ENCODE measurements at places on chromosomes 6 and 20.

DNA sequence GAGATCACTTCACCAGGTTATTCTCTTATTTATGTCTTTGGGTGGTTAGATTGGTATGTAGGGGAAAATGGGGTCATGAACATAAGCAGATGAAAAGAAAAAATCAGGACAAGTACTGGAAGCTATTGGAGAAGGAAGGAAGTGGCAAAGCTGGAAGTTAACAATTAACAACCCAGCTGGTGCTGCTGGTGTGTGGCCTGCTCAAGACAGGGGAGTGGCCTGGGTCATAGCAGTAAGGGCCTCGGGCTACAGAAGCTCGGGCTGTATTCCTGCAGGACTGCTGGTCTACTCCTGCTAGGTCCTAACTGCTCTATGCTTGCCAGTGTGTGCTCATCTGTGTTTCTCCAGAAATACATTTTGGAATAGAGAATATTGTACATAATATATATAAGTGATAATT is 19.6 kb downstream of the MYLIP start:
- no peak for DNase-seq

DNA sequence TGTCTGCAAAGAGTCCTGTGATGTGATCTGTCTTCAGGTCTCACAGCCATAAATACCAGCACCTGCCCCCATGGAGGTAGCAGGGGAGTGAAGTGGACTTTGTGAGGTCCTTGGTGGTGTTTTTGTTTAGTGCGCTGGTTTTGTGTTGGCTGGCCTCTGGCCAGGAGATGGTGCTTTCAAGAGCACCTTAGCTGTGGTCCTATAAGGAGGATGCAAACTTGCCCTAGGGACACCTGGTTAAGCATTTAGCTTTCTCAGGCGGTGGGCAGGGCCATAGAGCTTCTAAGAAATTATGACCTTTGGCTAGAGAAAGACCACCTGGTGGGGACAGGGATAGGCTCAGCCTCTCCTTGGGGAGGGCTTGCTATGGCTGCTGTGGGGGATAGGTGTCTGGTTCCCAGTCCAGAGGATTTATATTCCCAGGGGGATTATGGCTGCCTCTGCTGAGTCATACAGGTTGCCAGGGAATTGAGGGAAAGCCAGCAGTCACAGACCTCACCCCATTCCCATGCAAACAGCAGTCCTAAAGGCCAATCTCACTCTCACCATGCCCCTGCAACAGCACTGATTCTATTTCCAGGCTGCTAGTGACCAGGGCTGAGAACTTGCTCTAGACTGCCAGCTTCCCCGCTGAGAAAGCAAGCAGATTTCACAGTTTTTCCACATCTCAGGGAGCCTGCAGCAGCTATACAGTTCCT is 259.3 kb downstream of the TFAP2B start:
- DNase-seq: peak; percentile 54

DNA sequence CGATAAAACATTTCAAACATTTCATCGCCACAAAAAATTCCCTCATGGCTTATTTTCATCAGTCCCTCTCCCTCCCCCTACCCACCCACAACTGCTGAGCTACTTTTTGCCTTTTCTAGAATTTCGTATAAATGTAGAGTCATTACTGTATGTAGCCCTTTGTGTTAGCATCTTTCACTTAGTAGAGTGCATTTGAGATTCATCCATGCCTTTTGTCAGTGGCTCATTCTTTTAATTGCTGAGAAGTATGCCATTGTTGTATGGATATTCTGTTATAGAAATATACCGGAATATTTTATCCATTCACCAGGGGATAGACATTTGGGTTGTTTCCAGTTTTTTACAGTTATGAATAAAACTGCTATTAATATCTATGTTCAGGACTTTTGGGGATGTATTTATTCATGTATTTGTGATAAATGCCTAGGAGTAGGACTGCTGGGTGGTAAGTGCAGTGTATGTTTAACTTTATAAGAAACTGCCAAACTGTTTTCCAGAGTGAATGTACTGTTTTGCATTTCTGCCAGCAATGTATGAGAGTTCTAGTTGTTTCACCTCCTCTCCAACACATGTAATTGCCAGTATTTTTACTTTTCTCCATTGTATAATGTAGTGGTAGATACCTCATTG is 50.4 kb downstream of the FOXO3 start:
- no peak for DNase-seq

DNA sequence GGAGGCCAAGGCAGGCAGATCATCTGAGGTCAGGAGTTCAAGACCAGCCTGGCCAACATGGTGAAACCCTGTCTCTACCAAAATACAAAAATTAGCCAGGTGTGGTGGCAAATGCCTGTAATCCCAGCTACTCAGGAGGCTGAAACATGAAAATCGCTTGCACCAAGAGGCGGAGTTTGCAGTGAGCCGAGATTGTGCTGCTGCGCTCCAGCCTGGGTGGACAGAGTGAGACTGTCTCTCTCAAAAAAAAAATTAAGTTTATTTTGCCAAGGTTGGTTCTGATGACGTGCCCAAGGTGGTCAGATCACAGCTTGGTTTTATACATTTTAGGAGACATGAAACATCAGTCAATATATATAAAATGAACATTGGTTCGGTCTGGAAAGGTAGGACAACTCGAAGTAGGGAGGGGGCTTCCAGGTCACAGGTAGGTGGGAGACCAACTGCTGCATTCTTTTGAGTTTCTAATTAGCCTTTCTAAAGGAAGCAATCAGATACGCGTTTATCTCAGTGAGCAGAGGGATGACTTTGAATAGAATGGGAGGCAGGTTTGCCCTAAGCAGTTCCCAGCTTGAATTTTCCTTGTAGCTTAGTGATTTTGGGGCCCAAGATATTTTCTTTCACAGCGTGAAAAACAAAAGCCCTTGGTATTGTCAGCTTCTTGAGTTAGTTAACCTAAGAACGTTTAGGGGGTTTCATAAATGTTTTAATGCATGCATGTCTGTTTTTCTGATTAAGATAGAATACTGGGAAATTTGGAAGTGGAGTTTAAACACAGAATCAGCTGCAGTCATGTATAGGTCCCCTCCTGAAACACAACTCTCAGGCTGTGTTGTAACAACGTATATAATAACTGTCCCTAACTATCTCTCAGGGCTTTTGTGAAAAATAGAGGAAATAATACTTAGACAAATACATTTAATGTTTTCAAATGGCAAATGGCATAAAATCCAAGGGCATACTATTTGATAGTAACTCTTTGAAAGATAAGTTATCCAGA is 16.7 kb downstream of the ACOT13 start:
- DNase-seq: no peak

GRCh38 chr6:33081098-33081824 is 5.5 kb downstream of the HLA-DPB1 start:
- DNase-seq: no peak

- no peak for DNase-seq
These were observed 263.0 kb upstream of the JAG1 start for GRCh38 chr20:10936786-10937185.

- DNase-seq: no peak
These were observed 10.6 kb upstream of the PLCG1 start for GRCh38 chr20:41126719-41127118.

DNA sequence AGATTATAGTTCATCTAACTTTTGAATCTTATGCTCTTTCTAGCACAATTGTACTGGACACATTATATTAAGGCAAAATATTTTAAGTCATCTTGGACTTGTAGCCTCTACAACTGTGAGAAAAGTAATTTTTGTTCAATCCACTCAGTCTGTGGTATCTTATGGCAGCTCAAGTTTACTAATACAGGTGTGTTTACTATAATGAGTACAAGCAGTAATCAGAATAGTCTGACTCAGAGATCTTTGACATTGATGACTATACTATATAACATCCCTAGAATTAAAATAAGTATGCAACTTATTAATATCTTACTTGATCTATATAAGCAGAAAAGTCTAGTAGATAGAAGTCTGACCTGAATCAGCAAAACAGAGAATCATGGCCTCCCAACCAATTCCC is 40.7 kb upstream of the PRSS16 start:
- no peak for DNase-seq

DNA sequence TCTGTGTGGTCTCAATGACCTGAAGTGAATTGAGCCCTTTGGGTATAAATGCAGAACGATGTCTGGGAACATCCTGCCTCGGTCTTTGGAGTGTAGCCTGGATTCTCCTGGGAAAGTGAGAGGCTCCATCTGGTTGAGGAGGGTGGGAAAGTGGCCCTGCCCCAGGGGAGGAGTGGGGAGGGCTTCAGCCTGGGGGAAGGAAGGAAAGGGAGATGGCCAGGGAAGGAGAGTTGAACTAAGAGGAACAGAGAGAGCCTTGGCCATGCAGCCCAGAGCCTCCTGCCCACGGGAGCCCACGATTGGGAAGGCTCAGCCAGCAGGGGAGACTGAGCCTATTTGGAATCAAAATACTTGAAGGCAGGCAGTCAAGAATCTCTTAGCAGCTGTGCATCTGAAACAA is 2.3 kb upstream of the EPB41L1 start:
- DNase-seq: no peak

- no peak for DNase-seq
These were observed 161.0 kb downstream of the RALGAPA2 start for GRCh38 chr20:20551409-20551808.

DNA sequence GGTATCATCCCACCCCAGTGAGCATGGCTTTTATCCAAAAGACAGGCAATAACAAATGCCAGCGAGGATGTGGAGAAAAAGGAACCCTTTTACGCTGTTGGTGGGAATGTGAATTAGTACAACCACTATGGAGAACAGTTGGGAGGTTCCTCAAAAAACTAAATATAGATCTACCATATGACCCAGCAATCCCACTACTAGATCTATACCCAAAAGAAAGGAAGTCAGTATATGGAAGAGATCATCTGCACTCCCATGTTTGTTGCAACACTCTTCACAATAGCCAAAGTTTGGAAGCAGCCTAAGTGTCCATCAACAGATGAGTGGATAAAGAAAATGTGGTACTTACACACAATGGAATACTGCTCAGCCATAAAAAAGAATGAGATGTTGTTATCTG is 5.9 kb upstream of the KIAA1755 start:
- no peak for DNase-seq

GRCh38 chr6:6131492-6132109 is 124.9 kb upstream of the NRN1 start:
- DNase-seq: no peak

GRCh38 chr6:25949695-25950094 is 12.9 kb upstream of the TRIM38 start:
- DNase-seq: no peak

- DNase-seq: no peak
These were observed 31.4 kb downstream of the ACSS2 start for GRCh38 chr20:34907616-34908469.

- no peak for DNase-seq
These were observed 151.8 kb downstream of the FOXC1 start for GRCh38 chr6:1761477-1761877.

GRCh38 chr6:45518013-45518720 is 140.4 kb upstream of the SUPT3H start:
- no peak for DNase-seq

- DNase-seq: peak; percentile 61
These were observed 94.5 kb downstream of the HTR1B start for GRCh38 chr6:77368660-77369313.

DNA sequence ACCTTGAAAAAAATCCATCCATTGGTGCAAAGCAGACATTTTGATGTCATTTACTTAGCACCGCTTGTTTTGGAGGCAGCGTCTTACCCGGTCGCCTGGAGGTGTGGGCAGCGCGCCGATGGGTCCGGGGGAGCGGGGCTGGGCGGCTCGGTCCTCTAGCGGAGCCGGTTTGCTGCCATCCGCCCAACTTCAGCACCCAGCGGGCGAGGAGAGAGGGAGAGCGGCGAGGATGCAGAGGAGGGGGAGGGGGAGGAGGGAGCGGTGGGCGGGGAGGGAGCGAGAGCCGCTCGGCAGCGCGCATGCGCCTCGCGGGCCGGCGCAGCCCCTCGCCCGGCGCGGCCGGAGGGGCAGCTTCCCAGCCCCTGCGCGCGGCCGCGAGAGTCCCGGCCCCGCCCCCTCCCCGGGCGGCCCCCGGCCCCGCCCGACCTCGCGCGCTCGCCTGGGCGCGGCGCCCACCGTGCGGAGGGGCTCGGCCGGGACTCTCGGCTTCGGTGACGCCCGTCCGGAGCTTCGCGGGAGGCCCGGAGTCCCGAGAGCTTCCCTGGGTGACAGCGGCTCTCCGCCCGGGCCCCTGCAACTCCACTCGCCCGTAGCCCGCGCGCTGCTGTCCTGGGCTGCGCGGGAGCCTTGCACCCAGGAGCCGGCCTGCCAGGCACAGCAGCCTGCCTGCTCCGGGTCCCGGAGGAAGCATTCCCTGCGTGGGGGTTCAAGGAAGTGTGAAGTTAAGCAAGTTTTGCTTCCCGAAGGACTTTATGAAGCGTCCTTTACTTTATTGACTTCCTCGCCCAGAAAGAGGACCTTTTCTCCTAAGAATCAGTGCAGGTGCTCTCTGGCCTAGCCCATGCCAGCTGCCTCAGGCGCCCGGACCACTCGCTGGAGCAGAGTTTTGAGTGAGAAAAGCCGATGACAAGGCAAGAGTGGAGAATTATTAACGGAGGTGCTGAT is at the start of gene RGS17:
Gene RGS17 (minus strand): TSS at position 246 of the 945 bp plus-strand sequence. CDS start 87,264 bp downstream, outside the sequence.
- peak; percentile 88 for DNase-seq

DNA sequence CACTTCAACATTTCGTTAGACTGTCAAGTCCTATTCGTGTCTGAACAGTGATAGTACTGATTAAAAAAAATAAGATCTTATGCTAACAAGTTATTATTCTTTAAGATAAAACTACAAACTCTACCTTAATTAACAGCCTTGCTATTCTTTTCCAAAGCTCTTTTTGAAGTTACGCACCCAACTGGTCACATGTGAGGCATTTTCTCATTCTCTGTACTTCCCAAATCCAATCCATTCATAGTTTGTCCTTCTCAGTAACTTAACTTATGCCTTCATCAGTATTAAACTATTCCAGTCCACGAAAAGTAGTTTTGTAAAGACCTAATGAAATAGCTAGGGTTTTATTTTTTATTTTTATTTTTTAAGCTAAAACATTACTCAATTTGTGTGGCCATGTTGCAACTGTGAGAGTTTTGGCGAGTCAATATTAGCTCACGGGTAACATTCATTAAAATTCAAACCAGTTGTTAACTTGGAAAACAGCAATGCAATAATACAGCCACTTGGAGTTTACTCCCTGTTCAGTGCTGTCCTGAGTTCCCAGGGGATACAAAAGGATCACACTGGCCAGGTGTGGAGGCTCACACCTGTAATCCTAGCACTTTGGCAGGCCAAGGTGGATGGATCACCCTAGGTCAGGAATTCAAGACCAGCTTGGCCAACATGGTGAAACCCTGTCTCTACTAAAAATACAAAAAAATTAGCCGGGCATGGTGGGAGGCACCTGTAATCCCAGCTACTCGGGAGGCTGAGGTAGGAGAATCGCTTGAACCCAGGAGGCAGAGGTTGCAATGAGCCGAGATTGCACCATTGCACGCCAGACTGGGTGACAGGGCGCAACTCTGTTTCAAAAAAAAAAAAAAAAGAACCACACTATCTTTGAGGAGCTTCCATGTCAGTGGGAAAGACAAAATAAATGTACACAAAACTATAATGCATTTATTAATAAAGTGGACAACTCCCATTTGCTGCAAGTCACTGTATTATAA is 27.9 kb upstream of the EEF1A1 start:
- DNase-seq: no peak

- no peak for DNase-seq
These were observed 6.8 kb downstream of the PROKR2 start for GRCh38 chr20:5309971-5310370.

- DNase-seq: no peak
These were observed 69.9 kb downstream of the MRPL14 start for GRCh38 chr6:44057238-44057930.

All from ecto neural progenitor cell (in vitro differentiated cells).